WERI-Rb-1 (cell line): ENCODE measurements at places on chromosomes 3 and 15.

DNA sequence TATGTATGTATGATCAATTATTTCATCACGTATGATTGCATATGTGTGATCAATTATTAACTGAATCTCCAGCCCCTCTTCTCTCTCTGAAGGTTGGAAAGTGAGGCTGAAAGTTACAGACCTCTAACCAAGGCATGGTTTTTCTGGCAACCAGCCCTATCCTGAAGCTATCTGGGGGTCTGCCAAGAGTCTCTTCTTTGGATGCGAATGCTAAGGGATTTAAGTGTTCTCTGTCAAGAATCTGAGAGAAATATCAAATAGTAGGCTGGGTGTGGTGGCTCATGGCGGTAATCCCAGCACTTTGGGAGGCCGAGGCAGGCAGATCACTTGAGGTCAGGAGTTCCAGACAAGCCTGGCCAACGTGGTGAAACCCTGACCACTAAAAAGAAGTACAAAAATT lies 8.1 kb downstream of the NKTR start:
- DNase-seq: no peak

- peak; percentile 20 for DNase-seq
These were observed 127.0 kb downstream of the TFDP2 start for GRCh38 chr3:142022381-142022780.

GRCh38 chr3:39261726-39262125 lies 18.1 kb downstream of the CX3CR1 start:
- DNase-seq: no peak

DNA sequence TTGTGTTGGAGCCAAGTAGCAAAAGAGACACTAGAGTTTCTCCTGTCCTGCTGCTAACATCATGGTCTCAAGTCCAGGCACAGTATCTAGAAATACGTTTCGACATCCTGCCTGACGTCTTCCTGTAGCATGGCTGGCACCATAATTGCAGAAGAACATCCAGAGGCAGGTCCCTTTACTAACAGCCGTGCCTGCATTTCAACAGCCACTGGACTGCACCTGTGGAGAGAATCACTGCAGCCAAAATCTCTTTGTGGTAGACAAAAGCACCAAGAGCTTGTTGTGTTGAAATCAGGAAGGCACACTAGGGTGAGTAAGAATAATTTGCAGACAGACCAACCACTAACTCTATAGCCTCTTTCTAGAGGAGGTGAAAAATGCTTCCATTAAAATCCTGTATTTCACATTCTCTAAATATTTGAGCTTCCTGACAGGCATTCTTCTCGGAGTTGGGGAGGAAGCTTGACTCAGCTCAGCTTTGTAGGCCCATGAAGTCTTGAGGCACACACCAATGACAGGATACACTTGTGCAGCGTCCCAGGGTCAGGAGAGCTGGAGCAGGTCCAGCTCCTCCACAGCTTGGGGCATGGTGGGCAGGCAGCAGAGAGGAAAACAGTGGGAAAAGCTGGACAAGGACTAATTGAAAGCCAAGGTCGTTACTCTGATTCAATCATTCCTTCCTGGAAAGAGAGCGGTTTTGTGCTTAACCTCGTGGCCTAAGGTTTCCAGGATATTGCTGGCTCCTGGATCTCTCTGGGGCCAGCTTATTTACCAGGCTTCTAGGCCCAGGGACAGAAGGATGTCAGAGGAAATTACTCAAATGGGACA lies 244.9 kb downstream of the FAM43A start:
- no peak for DNase-seq

DNA sequence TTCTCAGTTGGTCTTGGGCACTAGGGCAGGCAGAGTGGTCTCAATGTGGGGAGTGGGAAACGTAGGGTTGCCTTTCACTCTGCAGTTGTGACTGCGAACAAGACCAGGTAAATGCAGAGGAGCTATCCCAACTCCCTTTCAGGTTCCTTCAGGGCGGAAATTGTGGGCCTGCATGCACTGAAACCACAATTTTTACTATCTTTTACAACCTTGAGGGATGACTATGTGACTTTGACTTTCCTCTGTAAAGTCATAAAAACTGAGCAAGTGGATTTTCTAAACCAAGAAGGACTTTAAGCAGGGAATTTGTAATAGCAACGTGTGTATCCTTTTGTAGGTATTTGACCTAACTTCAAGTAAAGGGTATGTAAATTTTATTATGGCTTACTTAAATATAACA lies 171.4 kb upstream of the CADPS start:
- no peak for DNase-seq

- peak; percentile 80 for DNase-seq
These were observed 3.2 kb upstream of the GABRG3 start for GRCh38 chr15:26967719-26968269.

DNA sequence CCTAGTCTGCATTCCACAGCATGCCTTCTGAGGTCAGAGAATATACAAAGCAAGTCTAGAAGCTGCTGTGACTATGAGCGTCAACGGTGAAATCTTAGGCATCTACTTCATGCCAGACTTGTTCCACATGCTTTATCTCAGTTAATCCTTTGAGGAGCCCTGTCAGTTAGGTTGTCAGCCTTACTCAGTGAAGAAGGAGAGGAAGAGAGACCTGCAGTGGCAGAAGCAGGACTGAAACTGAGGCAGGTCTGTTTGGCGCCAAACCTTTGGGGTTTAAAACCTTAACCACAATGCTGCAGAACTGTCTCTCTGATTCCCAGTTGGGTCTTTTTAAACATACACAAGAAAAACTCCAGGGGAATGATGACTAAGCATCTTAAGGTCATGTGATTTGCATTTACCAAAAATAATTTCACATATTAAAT lies 139.0 kb upstream of the LIPC start:
- no peak for DNase-seq

DNA sequence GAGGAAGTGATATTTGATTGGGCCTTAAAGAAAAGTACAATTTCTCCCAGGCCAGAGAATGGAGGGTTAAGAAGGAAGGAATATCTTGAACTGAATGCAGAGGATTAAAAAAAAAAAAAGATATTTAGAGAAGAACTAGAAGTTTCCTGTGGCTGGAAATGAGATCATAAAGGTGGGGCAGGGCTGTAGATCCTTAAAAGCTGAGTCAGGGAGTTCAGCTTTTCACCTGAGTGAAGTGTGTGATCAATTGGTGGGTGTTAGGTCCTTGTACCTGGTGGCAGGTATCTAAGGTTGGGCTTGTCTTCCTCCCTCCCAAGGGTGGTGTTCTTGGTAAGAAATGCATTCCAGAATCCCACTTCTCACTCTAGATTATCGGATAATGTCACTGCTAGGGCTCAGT lies 11.8 kb downstream of the CEMIP start:
- no peak for DNase-seq

- no peak for DNase-seq
These were observed 778.5 kb downstream of the NTRK3 start for GRCh38 chr15:87477737-87478686.

GRCh38 chr15:40115670-40116093 lies 7.0 kb upstream of the BMF start:
- no peak for DNase-seq

DNA sequence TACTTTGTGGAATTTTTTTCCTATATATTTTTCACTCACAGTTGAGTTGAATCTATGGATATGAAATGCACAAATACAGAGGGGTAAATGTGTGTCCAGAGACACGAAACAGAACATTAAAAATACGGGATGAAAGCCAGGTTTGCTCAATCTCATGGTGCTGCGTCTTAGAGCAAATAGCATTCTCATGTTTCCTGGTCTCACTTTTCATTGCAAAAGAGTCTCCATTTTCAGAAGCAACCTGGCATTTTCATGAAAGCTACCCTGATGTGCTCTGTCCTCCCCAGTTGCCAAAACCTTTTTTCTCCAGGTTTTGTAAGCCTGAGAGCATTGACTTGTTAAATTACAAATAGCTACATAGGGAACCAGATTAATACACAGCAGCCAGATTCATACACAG lies 49.5 kb upstream of the MBNL1 start:
- DNase-seq: no peak

DNA sequence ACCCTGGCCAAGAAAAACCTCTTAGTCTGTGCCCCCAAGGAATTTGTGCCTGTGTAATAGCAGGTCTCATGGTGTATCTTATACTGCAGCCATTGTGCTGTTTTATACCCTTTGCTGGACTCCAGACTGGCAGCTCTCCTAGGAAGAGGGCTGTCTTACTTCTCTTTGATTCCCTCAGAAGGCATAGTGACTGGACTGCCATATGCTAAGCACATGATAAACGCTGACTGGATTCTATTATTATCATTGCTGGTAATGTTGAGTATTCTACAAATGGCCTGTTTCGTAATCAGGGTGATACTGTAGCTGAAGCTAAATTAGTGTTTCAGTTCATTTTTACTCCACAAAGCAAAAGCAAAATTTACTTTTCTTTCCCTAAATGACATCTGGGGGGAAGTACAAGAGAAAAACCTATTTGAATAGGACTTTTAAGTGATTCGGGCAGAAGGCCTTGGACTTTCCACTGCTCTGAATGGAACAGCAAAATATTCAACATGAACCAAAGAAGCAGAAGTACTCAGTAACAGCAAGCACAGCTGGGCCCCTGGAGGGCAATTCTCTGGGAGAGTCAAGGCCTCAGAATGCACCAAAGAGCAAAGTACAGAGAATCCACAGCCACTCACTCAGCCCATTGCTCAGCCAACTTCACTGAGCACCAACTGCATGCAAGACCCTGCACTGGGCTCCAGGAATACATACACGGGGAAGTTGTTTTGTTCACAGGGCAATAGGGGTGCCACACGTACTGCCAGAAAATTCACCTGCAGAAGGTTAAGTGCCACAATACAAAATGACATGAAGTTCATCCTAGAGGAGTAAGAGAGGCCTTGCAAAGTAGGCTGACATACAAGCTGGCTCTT lies 7.9 kb upstream of the BCL2A1 start:
- DNase-seq: no peak

- DNase-seq: no peak
These were observed 9.9 kb downstream of the ITPR1 start for GRCh38 chr3:4503050-4503449.

- no peak for DNase-seq
These were observed 185.9 kb upstream of the TPM1 start for GRCh38 chr15:62856466-62857246.

DNA sequence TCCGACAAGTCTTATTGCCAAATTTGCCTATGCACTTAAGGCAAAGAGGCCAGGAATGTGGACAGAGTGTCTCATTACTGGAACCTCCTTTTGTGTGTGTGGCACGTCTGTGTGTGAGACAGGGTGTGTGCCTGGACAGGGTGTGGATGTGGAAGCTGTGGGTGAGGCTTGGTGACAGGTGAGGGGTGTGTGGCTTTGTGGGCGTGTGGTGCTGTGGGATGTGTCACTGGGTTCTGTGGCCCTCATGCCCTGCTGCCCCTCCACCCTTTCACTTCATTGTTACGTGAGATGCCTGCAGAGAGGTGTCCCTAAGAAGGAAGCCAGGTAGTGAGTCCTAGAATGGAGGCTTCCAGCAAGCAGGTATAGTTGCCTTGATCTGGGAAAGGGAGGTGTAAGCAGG lies 244.0 kb upstream of the CHRNA7 start:
- no peak for DNase-seq

DNA sequence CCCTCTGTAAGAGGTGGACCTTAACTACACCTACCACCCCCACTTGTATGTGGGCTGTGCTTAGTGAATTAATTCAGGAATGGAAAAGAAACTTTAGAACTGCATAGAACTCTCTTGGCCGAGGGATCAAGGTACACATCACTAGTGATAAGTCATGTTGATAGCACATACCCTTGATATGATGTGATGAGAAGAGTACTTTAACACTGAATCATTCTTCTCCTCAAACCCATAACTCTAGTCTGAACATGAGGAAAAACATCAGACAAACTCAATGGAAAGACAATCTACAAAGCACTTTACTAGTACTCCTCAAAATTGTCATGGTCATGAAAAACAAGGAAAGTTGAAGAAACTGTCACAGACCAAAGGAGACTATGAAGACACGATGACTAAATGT lies 87.6 kb downstream of the P2RY1 start:
- DNase-seq: no peak

DNA sequence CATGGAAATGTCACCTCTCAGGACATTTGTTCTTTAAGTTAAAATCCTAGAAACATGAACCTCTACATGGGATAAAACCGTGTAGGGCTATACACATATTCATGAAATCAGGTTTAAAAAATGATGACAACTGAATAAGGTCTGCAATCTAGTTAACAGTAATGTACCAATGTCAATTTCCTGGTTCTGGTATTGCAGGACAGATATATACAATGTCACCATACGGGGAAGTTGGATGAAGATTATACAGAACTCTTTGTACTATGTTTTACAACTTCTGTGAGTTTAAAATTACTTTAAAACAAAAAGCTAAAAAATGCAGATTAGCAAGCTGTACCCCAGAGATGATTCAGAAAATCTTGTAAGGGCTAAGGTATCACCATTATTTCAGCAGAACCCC lies 6.7 kb downstream of the CNTN3 start:
- no peak for DNase-seq

- no peak for DNase-seq
These were observed 356.5 kb downstream of the ZIC4 start for GRCh38 chr3:147049821-147050220.

DNA sequence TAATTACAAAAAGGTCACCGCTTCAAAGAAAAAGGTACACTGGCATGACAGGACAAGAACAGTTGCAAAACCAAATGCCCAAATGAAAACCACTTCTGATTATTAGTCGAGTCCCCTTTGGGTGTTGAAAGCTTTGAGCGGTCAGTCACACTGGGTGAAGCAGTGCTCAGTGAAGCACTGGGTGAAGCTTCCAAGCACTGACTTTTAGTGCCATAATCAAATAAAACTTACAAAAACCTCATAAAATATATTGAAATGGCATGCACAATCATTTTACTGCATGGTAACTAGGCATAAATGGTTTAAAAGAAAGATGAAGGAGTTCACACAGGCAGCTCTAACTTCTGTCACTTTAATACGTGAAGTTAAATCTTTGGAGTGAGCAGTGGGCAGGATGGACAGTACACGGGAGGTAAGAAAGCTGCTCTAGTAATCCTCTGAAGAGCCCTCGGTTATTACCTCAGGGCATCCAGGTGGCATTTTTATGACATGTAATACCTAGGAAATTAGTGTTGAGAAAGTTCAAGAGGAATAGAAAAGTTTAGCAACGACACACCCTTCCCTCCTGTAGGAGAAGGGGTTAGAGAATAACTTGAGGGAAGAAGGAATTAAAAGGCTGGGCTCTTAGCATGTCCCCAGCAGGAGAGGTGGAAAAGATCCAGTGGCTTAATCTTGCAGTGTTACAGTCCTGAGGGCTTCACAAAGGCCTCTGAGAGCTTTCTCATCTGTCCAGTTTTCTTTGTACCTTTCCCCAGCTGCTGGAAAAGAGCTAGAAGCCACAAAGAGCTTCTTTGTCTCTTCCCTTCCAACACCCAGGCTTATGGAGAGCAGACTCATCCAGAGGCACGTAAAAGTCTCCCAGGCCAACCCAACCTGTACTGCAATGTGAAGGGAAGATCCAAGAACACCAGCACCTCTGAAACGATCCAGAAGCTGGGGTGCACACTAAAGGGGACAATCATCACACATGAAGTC lies 64.9 kb upstream of the MYO5C start:
- DNase-seq: peak; percentile 14

- DNase-seq: no peak
These were observed 19.0 kb downstream of the FAN1 start for GRCh38 chr15:30922480-30923311.

DNA sequence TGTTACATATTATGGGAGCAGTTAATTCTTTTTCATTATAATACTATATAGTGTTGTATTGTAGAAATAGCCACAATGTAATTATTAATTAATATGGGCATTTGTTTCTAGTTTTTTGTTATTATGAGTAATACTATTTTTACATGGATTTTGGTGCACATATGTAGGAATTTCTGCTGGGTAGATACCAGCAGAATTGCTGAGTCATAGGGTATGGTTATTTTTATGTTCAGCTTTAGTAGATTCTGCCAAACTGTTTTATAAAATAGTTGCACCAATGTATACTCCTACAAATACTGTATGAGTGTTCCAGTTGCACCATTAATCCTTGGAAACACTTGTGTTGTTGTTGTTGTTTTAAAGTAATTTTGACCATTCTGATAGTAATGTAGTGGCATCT lies 91.5 kb downstream of the SH3GL3 start:
- no peak for DNase-seq
